ENCODE measurements at places on chromosomes 1 and 21. TPM values are rescaled to one million over a fixed set of nuclear protein-coding genes. Genes with fewer than 3 reads are reported as not detected.

PCBP3 gene
- 0.89 TPM for polyA plus RNA-seq

LMX1A gene
- 1.3 TPM for polyA plus RNA-seq

PIAS3 gene
- 41.0 TPM for polyA plus RNA-seq

LCE1C gene
- not detected for polyA plus RNA-seq
